ENCODE measurements at places on chromosomes 11 and 22.

DNA sequence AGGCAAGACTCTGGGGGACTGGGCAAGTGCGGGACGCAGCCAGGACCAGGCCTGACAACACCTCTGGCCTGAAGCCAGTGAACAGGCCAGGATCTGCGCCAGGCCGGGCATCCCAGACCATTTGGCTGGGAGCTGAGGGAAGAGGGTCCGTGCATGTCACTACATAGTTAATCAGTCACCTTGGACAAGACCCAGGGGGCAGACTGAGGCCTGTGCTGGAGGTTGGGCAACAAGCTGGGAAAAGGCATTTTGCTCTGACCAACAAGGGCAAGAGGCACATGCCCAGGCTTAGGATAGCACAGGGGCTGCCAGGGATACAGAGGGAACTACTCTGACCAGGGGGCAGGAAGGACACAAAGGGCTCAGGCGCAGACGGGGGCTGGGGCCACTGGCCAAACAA, 7.0 kb upstream of the CHADL start:
- no peak for DNase-seq

- no peak for DNase-seq
Observed at GRCh38 chr11:78078218-78079167, 1.2 kb downstream of the NDUFC2 start.

GRCh38 chr11:126383339-126384335, 28.2 kb downstream of the ST3GAL4 start:
- no peak for DNase-seq

- no peak for DNase-seq
Observed at GRCh38 chr22:33544707-33545106, 375.6 kb downstream of the LARGE1 start.
